ENCODE measurements at places on chromosomes 11 and 22.

DNA sequence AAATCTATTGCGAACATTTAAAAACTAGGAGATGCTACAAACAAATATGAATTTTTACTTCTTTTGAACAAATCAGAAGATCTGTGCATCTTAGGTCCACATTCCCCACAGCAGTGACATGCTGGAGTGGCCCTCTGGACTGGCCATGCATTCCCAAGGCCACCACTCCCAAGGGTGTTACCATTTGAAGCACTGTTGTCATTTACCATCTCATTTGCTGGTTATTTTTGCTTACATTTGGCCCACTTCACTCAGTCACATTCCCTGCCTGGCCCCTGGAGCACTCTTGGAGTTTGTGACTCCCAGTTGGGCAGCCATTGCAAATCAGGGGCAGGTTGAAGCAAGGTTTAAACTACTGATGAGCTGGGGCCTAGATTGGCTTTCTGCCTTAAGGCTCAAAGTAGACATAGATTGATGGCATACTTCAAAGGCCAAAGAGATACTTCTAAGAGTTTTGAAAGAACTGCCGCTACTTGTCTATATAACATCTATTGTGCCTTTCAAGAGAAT lies 8.5 kb upstream of the ZNRF3 start:
- DNase-seq, result no peak

DNA sequence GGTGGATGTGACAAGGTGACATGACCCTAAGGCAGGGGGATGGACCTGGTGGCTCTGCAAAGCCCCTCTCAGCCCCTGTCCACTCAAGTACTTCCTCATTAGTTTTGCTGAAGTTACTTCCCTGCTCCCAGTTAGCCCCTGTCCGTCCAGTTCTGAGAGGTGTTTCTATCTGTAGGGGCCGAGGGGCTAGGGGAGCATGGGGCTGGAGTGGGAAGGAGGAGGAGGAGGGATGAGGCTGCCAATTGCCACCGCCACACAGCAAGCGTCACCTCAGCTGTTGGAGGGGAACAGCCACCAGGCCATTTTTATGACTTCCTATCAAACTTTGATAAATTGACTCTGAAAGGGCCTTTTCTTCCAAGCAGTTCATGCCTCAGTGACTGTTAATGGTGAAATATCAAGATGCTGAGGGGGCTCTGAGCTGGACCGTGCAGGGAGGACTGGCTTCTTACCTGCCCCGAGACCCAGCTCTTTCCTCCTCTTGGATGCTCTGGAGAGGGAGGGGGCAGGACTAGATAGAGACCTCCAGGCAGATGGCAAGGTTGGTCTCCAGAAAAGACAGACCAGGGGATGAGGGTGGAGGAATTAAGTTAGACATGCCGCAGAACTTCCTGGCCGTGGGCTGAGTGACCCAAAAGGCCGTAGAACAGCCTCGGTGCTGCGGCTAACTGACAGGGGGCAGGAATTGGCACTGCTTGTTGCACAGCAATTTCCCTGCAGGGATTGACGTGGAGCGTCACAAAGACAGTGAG lies 137.0 kb downstream of the ST3GAL4 start:
- no peak for DNase-seq

- DNase-seq, result no peak
Measured at GRCh38 chr11:9577556-9577955, 4.1 kb downstream of the WEE1 start.

- DNase-seq, result no peak
Measured at GRCh38 chr22:45612451-45612901, 59.2 kb upstream of the ATXN10 start.

GRCh38 chr11:134955281-134955680 lies 543.2 kb upstream of the B3GAT1 start:
- DNase-seq, result no peak

DNA sequence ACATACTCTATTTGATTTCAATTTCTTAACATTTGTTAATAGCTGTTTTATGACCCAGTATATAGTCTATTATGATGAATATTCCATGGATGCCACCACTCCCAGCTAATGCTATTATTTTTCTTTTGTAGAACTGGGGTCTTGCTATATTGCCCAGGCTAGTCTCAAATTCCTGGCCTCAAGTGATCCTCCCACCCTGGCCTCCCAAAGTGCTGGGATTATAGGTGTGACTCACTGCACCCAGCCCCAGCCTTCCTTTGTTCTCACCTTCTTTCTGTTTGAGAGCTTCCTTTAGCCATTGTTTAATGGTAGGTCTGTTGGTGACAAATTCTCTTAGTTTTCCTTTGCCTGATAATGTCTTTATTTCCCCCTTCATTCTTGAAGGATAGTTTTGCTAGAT lies 52.9 kb upstream of the AMOTL1 start:
- no peak for DNase-seq

DNA sequence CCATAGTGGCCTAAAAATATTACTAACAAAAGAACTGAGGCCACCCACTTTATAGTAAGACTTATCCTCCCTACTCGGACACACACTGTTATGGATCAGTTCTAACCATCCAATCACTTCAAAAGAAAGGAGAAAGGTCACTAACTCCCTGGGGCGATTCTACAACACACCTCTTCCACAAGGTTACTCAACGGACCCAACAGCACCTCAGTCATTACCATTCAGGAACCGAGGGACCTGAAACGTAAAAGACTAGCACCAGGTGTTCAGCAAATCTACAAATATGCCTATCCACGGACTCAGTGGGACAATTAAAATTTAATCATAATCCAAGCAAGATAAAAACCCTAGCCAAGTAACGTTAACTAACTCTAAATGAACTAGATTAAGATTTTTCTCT lies 1.6 kb downstream of the HNRNPUL2 start:
- DNase-seq, result peak; percentile 41

DNA sequence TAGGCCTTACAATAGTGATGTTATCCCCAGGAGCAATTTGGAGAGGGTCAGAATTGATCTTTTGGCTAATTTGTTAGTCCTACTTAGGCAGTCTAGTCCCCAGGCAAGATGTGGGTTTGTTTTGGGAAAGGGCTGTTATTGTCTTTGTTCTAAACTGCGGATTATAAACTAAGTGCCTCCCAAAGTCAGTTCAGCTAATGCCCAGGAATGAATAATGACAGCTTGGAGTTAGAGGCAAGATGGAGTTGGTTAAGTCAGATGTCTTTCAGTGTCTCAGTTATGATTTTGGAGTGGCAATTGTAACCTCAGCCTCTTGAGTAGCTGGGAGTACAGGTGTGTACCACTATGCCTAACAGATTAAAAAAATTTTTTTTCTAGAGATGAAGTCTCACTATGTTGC lies 7.3 kb upstream of the CLNS1A start:
- DNase-seq, result no peak

DNA sequence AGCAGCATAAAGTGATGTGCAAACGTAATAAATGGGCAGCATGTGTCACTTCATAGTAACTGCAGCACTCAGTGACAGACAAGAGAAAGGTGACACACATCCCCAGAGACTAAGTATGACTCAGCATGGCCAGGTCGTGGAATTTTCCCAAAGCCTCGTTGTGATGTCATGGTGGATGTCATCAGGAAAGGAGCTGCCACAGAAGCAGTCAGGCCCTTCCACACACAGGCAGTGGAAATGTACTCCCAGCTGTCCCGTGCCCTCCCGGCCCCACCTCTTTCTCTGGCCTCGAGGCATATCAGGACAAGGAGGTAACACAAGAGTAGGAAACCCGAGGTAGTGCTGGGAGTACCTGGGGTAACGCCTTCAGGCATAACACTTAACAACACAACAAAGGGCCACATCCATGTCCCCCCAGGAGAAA lies 8.1 kb downstream of the PC start:
- DNase-seq, result peak; percentile 41

DNA sequence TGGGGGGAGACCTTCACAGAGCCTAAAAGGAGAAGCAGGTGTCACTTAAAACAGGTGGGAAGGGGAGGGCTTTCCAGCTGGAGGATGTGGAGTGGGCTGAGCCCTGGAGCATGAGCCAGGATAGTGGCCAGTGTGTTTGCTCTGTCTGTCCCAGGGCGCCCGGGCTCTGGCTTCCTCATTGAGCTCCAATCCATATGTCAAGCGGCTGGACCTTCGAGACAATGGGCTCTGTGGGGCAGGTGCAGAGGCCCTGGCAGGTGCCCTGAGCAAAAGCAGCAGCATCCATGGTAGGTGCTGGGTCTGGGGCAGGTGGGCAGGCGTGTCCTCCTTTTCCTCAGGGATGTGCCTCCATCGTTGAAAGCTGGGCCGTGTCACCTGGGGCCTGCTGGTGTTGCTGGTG lies 2.0 kb downstream of the LRRC74B start:
- no peak for DNase-seq

GRCh38 chr11:45647786-45648185 lies 17.6 kb downstream of the CHST1 start:
- no peak for DNase-seq

GRCh38 chr11:71551711-71552110 lies 3.5 kb downstream of the KRTAP5-9 start:
- DNase-seq, result no peak

- DNase-seq, result no peak
Measured at GRCh38 chr22:27776650-27776958, 25.0 kb downstream of the MN1 start.

All from HAP-1 (cell line).